ENCODE measurements at places on chromosomes 7 and 10. TPM values are rescaled to one million over a fixed set of nuclear protein-coding genes. Genes with fewer than 3 reads are reported as not detected.

DNA sequence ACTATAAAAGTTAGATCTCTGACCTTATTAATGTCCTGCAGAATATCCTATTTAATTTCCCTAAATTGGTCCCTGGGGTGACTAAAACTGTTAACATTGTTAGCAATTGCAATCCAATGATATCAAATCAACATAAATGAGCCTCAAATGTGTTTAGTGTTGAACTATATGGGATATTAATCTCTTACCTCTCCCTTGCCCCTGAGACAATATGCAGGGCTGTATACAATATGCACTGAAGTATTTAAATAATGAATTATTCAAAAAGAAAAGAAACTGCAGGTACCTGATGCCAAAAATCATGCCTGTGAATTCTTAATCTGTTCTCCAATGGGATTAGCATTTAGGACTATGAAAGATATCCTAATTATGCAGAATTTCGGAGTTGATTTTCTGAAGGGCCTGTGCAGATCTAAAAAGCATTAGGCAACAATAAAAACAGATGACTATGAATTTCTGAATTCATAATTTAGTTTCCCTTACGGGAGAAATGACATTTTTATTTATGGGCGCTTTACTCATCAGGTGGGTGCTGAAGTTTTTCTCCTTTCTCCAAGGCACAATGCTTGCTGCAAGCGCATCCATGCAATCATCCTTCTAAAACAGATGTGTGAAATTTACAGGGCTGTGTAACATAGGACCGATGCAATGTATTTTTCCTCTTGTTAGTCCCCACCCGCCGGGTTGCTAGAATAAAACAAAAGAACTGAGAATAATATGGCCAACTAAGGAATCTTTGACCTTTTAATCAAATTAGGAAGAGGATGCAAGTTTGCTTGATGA is 5.4 kb upstream of the C10orf90 start:
- no peak for DNase-seq

- DNase-seq, result no peak
Observed at GRCh38 chr7:34622771-34623250, 35.2 kb upstream of the NPSR1 start.

DNA sequence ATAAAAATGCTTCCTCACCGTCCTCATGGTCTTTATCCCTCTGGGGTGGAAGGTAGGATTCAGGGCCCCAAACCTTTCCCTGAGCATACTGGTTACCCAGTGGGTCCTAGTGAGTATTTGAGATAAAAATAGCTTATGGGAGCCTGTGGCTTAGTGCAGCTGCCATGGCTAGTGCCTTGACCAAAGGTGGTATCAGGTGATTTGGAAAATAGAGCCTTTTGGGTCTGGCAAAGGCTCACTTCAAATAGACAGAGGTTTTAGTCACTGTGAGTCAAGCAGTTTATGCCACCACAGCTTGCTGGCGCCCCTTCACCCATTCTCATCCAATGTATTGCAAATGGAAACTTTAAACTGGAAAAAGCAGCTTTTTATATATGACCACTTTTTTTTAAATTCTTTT is 30.4 kb downstream of the PLAU start:
- DNase-seq, result no peak

- no peak for DNase-seq
Observed at GRCh38 chr7:30533886-30534285, 29.3 kb upstream of the GGCT start.

DNA sequence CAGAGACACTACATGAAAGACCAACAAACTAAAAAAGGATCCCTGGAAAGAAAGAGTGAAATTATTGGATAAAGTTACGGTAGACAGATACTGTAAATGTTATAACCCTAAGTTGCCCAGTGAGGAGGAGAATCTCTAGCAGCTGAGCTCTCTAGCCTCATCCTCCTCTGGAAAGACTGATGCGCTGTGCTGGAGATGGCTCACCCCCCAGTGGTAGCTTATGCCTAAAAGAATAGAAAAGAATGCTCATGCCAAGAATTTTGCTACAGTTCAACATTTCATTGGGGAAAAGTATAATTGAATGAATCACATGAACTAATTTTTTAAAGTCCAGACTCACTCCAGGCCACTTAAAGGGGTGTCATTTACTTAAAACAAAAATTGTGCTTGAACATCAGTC is 50.8 kb upstream of the RNF32 start:
- DNase-seq, result no peak

Gene PLPP4
- not detected for total RNA-seq

Gene CC2D2B
- total RNA-seq, result 0.22 TPM

Gene NPSR1
- not detected for total RNA-seq
